Stimulated activated CD4-positive, alpha-beta T cell treated with anti-CD3 and anti-CD28 coated beads, Interleukin-1b, Interleukin-23, amount 100 ng/mL, for 4 hours (primary cell): ENCODE measurements at places on chromosomes 7 and 10.

DNA sequence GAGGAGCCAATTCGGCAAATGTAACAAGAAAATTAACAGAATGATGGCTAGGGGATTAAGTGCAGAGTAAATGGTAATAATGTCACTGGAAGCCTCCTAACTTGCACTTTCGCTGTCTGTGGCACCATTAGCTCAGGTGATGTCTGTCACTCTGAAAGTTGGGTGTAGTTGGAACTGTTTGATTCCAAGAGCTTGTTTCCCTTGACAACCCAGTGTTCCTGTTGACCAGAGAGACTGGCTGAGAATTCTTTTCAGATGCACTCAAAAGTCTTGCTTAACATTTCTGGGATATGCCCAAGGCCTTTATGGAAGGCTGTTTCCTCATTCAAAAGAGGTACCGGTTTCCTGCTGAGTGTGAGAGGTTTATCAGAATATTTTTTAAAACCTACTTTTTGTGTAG lies 49.6 kb downstream of the PLPP4 start:
- no peak for DNase-seq

DNA sequence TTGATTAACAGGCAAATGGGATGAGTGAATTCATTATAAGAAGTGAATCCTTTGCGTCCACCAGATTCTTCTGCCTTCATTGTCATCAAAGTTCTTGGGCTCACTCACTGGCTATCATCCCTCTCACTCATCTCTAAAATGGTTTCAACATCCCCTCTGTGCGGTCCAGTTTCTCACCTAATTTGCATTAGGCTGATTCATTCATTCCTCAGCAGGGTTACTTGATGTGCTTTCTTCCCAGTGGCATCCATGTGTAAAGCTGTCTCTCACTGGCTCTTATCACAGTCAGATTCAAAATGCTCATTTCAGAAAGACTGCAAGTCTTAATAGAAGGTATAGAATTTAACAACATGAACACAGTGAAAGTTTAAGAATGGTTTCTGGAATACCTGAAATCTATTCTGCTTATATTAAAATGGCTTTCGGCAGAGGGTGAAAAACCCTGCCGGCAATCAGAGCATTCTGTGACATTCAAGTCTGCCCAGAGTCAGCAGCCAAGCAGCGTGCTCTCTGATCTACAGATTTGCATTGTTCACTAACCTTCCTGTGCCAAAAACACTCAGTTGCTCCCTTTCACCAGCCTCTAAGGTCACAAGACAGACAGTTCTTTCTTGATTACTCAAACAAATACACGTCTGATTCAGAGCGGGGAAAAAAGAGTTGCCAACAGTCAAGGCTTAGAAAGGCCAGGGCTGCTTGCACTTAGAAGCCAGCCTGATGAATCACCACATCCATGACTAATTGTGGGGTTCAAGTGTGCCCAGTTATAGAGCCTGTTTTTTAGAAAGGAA lies 106.7 kb downstream of the TES start:
- no peak for DNase-seq

GRCh38 chr7:7858559-7858958 lies 110.0 kb upstream of the GLCCI1 start:
- DNase-seq, result no peak

DNA sequence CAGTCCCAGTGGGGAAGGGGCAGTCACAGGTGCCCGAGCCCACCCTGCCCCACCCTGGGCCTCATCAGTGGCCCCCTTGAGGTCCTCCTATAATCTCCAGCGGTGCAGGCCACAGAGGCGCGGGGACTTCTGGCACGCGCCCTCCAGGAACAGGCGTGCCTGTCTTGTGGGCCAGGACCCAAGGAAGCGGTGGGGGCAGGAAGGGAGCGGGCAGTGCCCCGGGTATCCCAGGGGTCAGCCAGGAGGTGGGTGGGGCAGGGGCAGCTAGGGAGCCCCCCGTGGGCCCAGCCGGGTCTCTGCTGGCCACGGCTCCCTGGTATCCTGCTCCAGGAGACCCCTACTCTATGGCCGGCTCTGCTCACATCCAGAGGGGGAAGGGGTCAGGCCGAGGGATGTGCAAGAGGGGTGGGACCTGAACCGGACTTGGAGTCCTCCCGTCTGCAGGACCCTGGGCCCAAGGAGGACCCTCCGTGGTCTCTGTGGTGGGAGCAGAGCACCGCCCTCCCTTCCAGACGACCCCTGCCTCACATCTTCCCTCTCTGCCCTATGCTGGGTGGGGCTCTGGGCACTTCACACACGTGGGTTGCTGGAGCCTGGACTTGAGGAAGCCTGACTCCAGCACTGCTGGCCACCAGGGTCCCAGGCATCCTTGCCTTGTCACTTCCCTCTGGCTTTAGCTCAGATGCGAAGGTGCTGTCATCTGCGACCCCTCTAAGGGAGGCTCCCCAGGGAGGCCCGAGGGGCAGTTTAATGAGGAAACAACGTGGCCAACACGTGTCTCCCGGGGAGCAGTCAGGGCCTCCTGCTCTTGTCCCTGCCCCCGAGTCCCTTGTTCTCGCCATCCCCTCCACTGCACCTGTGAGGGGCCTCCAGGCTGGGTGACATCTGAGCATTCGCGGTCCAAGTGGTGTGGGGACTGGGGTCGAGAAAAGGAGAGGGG lies 18.3 kb upstream of the GRIFIN start:
- no peak for DNase-seq
